ENCODE measurements at places on chromosomes 16 and 17. TPM values are rescaled to one million over a fixed set of nuclear protein-coding genes. Genes with fewer than 3 reads are reported as not detected.
A peak's percentile ranks its signal among the peaks of the same experiment; 100 is the strongest.

DNA sequence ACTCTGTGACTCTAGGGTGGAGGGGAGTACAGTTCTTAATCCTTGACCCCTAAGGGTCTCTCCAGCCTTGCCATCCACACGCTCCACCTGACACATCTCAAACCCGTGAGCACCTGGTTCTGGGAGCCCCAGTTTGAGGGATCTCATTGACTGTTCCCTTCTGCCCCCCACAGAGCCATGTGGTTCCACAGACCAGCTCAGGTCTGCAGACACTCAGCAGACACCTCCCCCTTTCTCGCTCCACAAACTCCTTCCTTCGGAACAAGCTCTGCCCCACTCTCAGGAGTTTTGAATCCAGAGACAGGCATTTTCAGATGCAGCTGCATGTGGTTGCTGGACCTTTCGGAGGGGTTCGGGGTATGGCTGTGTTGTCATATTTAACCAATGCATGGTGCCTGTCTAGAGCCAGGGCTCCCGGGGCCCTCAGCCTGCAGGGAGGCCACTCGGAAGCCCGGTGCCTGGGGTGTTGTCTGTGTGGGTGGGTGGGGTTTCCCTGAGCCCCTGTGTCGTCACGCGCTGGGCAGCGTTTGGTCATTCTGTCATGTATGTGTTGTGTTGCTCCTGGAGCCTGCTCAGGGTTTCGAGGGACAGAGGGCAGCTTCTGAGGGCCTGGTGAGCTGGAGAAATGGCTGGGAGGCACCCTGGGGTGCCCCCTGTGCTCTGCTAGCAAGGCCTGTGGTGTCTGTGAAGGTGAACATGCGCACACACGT lies 99.2 kb upstream of the PLCG2 start:
- no peak for DNase-seq

- DNase-seq: peak; percentile 83
Measured at GRCh38 chr17:63841350-63842172, 924 bp downstream of the SMARCD2 start.

- no peak for DNase-seq
Measured at GRCh38 chr17:40035162-40035559, 19.0 kb downstream of the MED24 start.

- DNase-seq: no peak
Measured at GRCh38 chr16:79887541-79888540, 287.3 kb upstream of the MAF start.

DNA sequence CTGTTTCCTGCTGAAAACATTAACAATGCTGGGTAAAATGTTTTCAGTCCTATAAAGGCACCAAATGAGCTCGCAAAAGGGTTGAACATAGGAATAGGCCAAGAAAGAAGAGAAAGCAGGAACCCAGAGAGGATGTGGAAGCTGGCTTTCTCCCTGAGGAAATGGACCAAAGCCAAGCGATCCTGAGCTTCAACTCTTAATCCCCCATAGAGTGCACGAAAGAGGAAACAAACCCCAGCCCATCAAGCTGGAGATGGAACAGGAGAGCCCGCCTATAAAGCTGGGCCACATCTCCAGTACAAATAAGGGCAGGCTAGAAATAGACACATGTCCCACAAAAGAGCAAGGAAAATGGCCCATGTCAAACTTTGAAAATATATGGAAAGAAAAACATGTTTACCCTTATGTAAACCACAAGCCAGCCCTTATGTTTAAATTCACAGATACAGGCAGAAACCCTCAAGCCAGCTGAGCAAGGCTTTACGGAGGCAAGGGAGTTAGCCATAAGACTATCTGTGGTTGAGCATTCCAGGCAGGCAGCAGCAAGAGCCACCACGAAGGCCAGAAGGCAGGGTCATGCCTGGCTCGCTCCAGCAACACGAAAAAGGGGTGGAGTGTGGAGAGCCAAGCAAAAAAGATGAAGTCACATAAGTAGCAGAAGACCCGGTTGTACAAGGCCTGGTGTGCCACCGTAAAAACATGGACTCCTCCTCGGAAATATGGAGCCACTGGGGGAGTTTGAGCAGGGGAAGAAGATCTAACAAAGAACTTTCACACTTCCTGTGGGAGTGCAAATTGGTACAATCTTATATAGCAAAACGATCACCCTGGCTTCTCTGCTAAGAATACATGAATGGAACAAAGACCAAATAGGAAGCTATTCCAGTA lies 27.8 kb downstream of the COPRS start:
- DNase-seq: no peak

Gene ZSCAN10
- 0.17 TPM for total RNA-seq
